ENCODE measurements at places on chromosomes 5 and 9.

DNA sequence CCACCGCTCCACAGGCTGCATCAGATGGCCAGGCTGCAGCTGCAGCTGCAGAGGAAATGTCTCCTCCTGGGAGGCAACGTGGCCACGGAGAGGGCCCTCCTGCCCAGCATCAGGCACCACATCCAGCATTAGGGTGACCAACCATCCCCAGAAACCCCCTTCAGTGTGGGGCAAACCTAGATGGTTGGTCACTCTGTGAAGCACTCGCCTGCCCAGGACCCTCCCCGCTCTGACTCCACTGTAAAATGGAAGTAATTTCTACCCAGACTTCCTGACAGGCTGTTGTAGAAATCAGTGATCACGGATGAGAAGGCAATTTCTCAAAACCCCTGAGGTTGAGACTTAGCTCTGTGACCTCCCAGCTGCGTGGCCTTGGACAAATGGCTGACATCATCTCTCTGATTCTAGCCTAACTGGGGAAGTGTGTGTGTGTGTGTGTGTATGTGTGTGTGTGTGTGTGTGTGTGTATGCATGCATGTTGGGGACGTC lies 31.6 kb downstream of the B4GALT1 start:
- DNase-seq: no peak

- no peak for DNase-seq
Measured at GRCh38 chr5:123717139-123717538, 205.2 kb downstream of the CSNK1G3 start.

- DNase-seq: peak; percentile 88
Measured at GRCh38 chr5:172283020-172283861, at the start of gene UBTD2. Gene UBTD2, minus strand, starts transcription at chr5:172283764. Its CDS starts 99 bp downstream, at chr5:172283665.

DNA sequence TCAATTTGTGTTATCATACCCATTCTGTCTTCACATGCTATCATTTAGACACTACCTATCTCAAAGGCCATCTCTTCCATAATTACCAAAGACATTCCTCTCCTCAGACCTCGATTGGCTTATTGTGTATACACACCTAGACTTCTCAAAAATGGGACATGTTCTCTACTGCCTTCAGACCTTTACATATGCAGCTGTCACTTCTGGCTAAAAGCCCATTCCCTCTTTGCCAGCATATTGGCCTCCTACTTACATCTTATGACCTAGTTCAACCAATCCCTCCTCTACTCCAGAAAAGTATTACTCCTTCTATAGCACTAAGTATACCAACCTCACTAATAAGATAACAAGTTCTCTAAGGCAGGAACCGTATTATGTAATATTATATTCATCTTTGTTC lies 84.4 kb downstream of the RAPGEF6 start:
- no peak for DNase-seq

DNA sequence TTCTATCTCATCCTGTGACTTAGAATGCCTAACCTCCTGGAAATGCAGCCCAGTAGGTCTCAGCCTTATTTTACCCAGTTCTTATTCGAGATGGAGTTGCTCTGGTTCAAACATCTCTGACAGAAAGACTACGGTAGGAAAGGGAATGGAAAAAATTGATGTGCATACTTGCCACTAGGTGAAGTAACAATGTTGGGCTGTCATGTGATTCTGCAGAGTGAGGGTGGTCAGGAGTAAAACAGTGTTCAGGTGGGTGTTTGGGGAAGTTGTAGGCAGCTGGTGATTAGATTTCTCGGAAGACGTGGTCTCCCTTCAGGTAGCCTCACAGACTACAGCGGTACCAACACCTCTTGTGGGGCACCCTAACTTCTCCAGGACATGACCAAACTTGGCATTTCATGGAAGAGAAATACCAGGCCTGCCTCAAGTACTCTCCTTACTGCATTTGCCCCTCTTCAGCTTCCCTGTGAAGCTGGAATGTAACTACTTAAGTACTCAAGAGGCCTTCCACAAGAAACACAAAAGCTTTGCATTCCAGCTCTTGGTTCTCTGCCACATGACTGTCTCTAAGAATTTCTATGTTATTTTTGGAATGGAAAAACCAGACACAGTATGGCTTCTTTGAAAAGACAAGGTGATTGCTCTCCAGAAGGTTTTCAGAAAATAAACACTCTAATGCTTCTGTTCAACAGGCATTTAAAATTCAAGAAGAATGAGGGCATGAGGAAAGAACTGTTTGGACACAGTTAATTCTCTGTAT lies 17.4 kb upstream of the ENTREP1 start:
- no peak for DNase-seq
